ENCODE measurements at places on chromosomes 12 and 14.

DNA sequence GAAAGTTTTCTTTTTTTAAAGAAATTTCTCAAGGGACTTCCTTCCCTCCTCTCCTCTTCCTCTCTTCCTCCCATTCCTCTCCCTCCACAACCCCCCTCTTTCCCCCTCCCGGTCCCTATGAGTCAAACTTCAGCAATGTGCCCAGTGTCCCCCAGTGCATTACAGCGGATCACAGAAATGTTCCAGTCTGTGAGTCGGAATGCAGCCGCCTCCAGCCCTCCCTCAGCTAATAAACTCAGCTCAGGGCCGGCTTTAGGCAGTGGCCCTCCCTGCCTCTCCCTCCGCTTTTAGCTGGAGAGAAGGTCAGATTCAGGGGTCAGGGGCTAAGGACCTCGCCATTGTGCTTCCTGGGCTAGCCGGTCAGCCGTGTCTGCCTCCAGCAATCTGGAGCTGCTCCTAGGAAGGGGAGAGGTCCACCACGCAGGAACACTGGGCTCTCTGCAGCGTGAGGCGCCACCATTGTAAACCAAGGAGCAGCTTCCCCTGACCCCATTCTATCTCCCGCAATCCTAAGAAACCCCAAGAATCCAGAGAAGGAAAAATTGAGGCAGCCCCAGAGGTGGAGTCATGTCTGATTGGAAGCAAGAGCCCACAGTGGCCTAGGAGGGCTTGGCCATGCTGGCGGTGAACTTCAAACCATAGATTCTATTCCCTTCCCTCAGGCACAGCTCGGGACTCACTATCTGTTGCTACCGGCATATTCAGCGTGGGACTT lies 1.1 kb upstream of the HDAC7 start:
- peak; percentile 96 for DNase-seq

DNA sequence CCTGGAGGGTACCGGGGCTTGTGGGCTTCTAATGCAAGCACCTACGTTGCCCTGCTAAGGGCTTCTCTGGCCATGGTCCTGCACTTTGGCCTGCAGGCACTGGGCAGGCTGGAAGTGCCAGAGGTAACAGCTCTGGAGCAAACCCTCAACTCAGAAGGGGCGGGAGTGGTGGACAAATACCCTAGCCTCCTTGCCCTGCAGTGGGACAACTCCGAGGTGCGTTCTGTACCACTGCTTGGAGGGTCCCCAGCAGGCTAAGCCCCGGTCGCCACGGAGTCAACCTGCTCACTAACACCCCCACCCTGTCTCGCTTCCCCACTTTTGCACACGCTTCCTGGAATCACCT lies 20.4 kb upstream of the BEGAIN start:
- DNase-seq, result no peak

DNA sequence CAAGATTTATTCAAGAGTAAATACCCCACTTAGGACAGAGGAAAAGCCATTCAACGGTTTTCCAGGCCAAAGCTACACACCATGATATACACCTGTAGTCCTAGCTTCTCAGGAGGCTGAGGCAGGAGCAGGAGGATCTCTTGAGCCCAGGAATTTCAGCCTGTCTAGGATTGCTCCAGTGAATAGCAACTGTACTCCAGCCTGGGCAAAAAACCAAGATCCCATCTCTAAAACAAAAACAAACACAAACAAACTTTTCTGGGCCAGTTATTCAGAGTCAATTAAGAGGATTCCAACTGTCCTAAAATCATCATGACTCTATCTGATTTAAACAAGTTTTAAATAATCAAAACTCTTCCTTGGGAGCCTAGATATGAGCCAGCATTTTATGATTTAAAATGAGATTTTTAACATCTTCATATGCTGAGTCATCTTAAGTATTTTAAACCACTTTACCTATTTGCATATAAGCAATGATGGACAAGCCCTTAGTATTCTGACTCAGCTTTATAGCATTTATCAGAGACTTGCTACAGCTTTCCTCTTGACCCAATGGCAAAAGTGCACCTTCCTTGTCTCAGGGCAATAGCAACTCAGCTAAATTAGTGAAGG lies 77.1 kb downstream of the KCNMB4 start:
- no peak for DNase-seq

- no peak for DNase-seq
These were observed 121.2 kb upstream of the RTL1 start for GRCh38 chr14:101024686-101025085.

GRCh38 chr14:73712540-73713180 lies 1.5 kb downstream of the PNMA1 start:
- no peak for DNase-seq

- no peak for DNase-seq
These were observed 69.7 kb downstream of the SLC24A4 start for GRCh38 chr14:92392711-92393110.

- no peak for DNase-seq
These were observed 13.5 kb downstream of the PDE1B start for GRCh38 chr12:54562750-54563356.

GRCh38 chr14:65800694-65801093 lies 388.2 kb downstream of the FUT8 start:
- DNase-seq, result no peak

GRCh38 chr14:80946187-80946586 lies 4.6 kb upstream of the CEP128 start:
- no peak for DNase-seq
